ENCODE measurements at places on chromosomes 6 and 20.

- DNase-seq, result no peak
Observed at GRCh38 chr6:17935188-17936149, 52.0 kb downstream of the KIF13A start.

DNA sequence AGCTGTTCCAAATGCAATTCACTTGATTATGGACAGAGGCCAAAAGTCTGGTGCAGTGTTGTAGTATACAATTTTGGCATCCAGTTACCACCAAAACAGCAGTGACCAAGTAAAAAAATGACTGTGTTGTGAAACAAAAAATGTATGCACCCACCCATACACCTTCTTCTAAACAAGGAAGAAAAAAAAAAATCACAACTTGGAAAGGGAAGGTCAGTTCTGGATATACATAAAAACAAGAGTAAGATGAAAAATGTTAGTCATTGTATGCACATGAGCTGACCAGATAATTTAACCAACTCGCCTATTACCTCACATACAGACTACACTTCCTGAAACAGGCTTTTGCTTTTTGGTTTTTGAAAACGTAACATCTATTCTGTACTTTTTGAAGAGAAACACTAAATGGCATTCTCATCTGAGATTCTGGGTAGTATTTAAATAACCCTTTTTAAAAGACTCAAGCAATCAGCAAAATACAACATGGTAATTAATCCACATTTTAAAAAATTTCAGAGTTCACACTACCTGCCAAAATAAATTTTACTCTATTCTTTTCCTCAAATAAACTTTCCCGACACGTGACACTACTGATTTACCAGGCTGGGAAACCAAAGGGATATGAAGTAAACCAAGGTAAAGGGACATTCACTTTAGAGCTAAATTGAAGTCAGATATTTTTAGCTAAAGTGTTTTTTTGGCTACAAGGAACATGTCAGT lies 141.6 kb upstream of the SHLD1 start:
- no peak for DNase-seq

GRCh38 chr20:57076152-57076652 lies 190.2 kb downstream of the BMP7 start:
- no peak for DNase-seq

- DNase-seq, result no peak
Observed at GRCh38 chr20:46583411-46584214, 33.2 kb upstream of the OCSTAMP start.

DNA sequence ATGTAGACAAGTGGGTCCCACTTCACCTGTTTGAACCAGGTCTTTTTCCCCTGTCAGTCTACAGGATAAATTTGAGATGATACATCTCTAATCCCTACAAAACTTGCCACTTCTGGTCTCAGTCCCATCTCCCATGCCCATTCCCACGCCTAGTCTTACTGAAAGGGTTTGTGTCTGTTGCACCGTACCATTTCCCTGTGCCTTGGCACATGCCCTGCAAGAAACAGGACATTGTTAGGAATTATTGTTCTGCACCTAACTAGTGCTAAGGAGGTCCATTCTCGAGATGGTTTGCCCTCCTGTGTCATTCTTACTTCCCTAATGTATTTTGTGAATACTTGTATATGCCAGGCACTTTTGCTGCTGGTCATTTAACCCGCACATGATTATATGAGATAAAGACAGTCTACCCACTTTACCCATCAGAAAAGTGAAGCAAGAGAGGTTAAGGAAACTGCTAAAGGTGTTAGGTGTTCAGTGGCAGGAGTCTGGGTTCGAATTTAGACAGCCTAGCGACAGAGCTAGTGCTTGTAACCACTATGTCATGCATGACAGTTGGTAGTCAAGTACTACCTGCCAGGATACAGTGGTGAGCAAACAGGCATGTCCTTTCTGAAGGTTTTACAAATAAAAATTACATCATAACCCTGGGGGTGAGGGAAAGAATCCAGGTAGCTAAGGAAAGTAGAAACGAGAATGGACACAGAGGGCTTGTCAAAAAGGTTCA lies 12.7 kb downstream of the FAM217A start:
- DNase-seq, result no peak

DNA sequence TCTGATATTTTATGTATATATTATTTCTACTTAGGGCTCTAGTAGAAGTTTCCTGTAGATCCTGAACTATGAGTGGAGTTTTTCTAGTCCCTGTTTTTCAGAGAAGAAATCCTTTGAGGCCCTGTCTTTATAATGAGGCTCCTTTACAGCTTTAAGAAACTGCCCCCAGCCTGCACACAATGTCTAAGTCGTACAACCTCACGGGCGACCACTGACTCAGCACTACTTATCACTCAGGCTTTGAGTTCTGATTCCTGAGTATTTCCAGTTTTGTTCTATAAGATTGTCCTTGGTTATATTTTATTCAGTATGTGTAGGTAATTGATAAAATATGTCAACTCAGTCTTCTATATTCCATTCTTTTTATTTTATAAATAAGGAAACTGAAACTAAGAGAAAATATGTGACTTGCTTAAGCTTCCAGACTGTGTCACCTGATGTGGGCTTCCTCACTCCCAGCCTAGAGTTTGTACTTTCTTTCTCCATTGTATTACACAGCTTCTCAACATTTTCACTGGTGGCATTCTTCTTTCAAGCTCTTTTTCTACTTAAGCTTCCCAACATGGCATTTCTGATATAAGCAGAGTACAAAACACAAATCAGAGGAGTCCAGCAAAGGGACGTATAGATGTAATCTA lies 167.0 kb downstream of the TBX18 start:
- no peak for DNase-seq

- peak; percentile 41 for DNase-seq
Observed at GRCh38 chr6:41191569-41191968, 9.4 kb downstream of the TREML2 start.

GRCh38 chr20:1334761-1335160 lies 5.8 kb upstream of the SDCBP2 start:
- no peak for DNase-seq

GRCh38 chr6:115613488-115613887 lies 447.2 kb downstream of the FRK start:
- no peak for DNase-seq

DNA sequence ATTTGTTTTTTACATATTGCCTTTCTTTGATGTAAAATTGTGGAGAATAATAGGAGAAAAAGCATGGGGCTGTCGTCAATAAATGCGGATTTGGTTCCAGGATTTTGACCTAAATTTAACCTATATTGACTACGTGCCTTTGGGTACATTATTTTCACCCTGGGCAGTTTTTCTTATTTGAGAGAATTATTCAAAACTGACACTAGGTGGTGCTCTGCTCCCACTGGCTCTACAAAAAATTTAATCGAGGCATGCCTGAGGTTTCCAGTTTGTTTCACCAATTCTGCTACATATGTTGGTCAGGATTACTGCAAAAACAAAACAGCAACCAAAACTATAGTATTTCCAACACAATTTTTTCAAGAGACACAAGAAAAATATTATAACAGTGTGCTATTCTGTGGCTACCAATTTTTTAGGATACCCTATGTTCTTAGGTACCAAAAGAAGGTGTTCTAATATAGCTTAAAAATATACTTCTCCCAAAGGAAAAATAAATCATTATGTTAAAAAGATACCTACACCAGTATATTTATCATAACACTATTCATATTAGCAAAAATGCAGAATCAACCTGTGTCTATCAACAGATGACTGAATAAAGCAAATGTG lies 48.6 kb upstream of the FABP7 start:
- DNase-seq, result no peak

DNA sequence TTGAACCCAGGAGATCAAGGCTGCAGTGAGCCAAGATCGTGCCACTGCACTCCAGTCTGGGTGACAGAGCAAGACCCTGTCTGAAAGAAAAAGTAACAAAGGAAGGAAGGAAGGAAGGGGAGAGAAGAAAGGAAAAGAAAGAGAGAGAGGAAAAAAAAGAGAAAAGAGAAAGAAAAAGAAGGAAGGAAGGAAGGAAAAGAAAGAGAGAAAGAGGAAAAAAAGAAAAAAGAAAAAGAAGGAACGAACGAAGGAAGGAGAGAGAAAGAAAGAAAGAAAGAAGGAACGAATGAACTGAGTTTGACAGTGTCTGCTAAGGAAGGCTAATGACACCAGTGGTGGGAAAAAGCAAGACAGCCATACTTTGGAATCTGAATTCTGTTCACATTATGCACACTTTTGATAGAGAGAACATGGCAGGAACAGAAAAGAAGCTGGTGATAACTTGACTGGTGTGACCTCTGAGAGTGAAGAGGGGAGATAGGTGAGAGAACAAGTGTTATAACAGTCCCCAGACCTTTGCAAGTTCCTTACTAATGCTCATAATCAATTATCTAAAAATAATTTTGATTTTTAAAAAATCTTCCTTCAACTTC lies 93.3 kb upstream of the MYLIP start:
- DNase-seq, result no peak

- no peak for DNase-seq
Observed at GRCh38 chr20:49508435-49509199, 26.1 kb upstream of the KCNB1 start.

DNA sequence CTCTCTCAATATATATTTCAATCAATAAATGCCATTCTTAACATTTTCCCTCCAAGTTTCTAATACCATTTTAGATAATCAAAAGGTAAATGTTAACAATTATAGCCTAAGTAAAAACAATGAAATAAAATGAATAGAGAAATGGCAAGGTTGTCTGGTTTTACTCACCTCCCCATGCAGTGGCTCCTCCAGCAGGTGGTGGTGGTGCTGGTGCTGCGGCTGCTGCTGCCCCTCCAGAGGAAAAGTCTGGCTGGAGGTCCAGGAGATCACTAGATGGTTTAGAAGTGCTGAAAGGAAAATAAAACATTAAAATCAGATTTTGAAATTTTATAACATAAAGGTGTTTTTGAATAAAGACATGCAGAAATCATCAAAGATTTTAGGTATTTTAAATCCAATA lies 93.2 kb downstream of the PRSS35 start:
- no peak for DNase-seq

DNA sequence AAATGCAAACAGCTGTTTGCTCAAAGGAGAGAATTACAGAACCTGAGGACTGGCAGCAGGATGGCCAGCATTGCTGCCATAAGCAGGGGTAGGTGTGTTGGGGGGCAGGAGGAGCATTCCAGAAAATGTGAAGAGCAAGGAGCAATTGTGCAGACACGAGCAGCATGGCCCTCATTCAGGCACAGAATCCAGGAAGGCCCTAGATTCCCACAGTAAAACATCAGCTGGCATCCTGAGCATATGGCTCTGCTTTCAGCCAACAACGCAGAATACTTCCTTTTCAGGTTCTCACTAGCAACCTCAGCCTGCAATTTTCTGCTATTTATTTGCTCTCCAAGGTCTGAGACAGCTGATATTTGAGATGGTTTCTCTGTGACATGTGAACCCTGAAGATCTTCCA lies 243.4 kb upstream of the POU3F2 start:
- DNase-seq, result no peak

GRCh38 chr6:146741609-146742008 lies 142.8 kb downstream of the ADGB start:
- DNase-seq, result no peak

- no peak for DNase-seq
Observed at GRCh38 chr6:91926827-91927226, 1340.0 kb upstream of the MAP3K7 start.

DNA sequence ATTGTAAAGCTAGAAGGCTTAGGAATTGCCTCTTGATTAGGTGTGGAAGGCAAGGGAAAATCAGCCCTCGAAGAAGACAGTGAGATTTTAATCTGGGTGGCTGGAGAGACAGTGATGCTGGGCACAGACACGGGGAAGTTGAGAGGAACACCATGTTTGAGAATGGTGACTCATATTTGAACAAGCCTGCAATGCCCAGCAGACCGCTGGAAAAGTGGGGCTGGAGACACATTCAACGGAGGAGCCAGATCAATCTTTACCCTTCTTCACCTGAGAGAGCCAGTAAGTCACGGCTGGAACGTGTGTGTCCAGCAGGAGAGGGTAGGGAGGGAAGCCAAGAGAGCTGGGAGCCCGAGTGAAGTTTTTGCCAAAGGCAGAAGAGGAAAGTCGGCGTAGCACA lies 3.7 kb upstream of the ESR1 start:
- no peak for DNase-seq

GRCh38 chr20:20530428-20531151 lies 162.7 kb downstream of the INSM1 start:
- DNase-seq, result no peak

DNA sequence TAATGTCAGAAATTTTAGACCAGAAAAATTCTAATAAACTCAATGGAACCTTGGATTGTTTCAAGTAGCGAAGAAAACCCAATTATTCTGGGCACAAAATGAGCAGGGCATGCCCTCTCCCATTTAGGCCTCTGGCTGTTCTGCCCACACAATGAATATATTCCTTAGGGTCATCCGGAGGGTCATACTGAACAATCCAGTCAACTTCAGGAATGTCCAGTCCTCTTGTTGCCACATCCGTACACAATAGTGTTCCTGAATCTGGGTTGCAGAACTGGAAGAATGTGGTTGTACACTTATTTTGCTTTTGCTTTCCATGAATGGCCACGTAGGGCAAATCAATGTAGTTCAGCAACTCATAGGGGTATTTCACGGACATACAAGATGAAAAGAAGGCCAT lies 23.4 kb upstream of the RNF144B start:
- DNase-seq, result no peak
